ENCODE measurements at places on chromosomes 2 and 18.

GRCh38 chr2:96940980-96941775 is 45.2 kb downstream of the FAM178B start:
- no peak for DNase-seq

DNA sequence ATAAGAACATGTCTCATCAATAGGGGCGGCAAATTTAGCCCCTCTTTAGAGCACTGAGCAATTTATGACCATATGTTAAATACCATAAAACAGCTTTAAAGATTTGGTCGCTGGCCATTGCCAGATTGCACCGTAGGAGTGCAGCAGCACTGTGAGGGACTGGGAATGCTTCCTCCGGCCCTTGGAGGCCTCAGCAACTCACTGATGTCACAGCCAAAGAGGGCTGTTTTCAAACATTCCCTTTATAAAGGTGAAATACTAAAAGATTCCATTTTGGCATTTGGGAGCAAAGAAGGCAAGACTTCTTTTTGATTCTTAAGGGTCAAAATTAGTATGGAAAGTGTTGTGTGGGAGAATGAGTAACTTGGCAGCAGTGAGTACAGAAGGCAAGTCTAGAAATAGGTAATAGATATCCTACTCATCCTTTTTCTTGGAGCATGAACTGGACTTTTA is 63.7 kb downstream of the BABAM2 start:
- no peak for DNase-seq

- no peak for DNase-seq
Measured at GRCh38 chr18:30277676-30278075, 764.9 kb downstream of the DSC3 start.

- DNase-seq, result no peak
Measured at GRCh38 chr2:37084797-37085196, 479 bp downstream of the GPATCH11 start.

DNA sequence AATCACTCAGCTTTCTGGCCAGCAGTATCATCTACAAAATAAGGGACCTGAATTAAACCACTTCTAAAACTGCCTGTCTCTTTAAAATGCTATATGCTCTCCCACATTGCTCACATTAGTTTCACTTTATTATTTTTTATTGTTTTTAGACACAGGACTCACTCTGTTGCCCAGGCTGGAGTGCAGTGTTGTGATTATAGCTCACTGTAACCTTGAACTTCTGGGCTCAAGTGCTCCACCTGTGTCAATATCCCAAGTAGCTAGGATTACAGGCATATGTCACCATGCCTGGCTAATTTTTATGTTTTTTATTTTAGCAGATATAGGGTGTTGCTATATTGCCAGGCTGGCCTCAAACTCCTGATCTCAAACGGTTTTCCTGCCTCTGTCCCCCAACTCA is 591.3 kb upstream of the ZNF804A start:
- DNase-seq, result no peak

- no peak for DNase-seq
Measured at GRCh38 chr2:7007846-7008741, 90.9 kb downstream of the RNF144A start.

DNA sequence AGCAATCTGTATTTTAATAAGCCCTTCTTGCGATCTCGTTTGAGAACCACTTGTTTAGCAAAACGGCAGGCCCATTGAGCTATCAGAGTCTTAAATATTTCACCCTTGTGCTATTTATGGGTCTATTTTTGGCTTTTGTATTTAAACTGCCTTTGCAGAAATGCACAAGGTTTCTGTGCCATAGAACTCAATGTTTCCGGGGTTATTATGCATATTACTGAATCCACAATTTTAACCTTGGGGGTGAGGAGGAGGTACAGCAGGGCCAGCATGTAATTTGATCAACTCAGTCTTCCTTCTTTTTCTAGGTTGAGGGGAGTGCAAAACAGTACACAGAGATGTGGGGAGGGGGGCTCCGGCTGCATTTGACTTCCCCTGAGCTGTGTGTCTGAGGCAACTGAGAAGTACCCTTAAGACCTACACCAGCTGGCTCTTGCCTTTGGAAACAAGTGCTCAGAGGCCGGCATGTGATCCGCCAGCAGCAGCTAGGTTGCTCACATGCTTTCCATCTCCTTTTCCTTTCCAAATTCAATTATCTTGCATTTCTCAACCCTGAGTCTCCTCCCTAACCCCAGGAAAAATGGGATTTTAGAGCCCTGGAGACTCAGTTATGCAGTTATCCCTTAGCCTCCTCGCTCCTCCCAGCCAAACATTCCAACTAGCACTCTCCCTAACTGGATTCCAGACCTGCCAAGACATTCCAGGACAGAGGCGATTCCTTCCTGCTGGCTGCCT is 103.0 kb downstream of the HNRNPLL start:
- DNase-seq, result no peak

- DNase-seq, result no peak
Measured at GRCh38 chr2:223078482-223078881, 26.5 kb downstream of the KCNE4 start.

GRCh38 chr2:239673641-239674040 is 272.8 kb upstream of the HDAC4 start:
- no peak for DNase-seq

DNA sequence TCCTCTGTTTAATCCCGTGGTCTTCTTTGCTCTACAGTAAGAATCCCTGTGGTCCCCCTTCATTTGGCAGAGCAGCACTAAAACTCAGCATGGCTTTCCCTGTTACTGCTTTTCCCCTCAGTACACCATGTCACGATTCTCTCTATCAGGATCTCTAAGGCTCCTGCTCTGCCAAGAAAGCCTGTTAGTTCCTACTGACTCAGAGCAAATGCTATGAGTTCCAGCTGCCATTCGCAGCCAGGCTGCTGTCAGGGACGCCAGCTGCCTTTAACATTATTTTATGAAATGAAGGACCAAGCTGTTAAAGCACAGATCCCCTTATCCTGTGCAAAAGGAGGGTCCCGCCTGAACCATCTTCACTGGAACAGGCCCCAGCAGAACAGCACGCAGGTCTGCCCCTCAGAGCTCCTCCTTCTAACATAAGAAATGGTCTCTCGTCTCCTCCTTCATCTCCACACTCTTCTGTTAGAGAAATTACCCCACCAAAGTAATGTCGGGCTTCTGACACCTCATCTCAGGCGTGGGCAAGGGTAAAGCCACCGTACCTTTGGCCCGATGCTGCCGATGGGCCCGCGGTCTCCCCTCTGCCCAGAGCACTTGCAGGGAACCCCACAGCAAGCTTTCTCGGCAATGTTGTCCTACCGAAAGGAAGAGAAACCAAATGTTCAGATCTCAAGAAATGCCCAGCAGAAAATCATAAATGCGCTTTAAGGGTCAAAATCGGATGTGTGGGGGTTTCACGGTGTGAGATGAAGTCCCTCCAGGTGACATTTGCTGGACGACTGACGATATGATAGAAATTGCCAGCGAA is 52.6 kb downstream of the COL6A3 start:
- DNase-seq, result no peak

GRCh38 chr18:6106091-6106685 is 210.9 kb upstream of the TMEM200C start:
- DNase-seq, result no peak

GRCh38 chr2:216989340-216990129 is 129.7 kb upstream of the TNP1 start:
- DNase-seq, result no peak

Data from HFF-Myc (cell line).